ENCODE measurements at places on chromosomes 12 and 14.

DNA sequence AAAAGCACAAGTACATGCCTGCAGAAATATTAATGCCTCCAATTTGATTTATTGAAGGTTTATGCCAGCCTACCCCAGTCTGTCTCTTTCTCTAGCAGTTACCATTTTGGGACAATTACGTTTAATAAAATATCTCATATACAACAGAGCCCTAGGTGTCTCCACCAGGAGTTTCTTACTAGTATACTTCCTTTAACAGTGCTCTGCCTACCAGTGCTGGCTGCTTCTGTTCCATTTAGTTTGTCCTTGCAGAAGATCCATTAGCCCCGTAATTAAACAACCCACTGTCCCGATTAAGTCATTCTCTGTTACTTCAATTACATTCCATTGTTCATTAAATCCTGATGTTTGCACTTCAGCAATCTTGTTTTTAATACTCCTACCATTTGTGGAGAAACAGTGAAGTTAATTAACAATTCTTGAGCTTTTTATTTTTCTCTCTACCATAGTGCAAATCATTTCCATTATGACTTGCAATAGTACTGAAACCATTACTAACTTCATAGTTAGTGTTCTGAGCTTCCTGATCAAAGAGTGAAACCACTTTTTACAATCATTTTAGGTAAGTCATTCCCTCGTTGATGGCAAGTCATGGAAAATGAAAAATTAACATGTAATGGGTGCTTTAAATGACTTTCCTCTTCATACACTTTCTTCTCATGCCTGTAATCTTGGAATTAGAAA lies 121.1 kb downstream of the PLXNC1 start:
- DNase-seq: no peak

DNA sequence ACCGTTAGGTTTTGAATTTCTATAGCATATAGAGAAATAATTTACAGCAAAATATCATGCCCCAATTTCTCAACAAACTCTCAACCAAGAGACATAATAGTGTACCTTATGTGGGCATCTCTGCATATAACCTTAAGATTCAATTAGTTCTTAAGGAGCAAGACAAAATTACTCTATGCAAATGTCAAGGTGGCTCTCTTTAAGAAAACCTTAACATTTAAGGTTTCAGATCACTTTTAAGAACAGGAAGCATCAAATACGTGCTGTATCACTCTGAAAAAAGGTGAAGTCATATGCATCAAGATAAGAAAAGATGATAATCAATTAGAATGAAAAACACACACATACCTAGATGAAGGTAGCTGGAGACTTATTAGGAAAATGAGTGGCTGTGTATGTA lies 728.0 kb downstream of the FLRT2 start:
- no peak for DNase-seq

DNA sequence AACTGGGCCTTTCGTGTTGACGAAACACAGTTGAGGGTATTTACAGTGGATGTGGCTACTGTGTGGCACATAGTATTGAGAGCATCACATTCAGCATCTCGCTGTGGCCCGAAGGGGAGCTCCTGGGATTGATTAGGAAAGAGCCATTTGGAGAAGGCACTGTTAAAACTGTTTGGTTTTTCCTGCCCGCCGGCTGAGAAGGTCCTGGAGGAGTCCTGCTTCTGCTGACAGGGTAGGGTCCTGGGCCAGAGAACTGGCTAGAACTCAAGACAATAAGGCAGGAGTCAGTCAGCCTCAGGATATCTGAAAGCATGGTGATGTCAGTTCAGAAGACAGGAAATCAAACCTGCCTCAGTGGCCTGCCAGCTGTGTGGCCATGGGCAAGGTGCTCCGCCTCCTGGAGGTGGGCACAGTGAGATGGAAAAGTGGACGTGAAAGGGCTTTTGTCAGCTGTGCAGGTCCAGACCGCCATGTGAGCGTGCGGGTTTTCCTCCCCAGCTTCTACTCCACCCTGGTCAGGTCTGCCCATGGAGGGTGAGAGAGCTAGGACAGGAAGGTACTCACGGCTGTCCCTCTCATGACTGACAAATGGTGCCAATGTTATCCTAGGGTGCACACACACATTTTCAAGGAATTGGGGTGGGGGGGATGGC lies 92.3 kb downstream of the NTF3 start:
- no peak for DNase-seq

DNA sequence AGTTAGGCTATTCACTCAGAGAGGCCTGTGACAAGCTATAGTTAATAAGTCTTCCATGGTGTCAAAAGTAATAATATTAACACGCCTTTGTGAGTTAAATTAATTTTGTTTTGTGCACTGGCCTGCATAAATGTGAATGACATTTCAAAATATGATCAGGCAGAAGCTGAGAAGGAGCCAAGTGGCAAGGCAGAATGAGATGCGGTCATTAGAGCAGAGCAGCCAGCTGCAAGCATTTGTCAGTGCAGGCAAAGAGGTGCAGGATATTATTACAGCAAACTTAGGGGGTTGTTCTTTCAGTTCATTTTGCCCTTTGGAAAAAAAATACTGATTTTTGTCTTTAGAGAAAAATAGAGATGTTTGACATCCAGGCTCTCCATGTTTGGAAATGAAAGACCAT lies 364.5 kb downstream of the PAWR start:
- no peak for DNase-seq

GRCh38 chr12:56769868-56770267 lies 6.7 kb downstream of the HSD17B6 start:
- no peak for DNase-seq

- DNase-seq: no peak
Measured at GRCh38 chr12:39533951-39534350, 85.7 kb downstream of the ABCD2 start.

GRCh38 chr12:54549774-54550451 lies 512 bp downstream of the PDE1B start:
- DNase-seq: no peak

DNA sequence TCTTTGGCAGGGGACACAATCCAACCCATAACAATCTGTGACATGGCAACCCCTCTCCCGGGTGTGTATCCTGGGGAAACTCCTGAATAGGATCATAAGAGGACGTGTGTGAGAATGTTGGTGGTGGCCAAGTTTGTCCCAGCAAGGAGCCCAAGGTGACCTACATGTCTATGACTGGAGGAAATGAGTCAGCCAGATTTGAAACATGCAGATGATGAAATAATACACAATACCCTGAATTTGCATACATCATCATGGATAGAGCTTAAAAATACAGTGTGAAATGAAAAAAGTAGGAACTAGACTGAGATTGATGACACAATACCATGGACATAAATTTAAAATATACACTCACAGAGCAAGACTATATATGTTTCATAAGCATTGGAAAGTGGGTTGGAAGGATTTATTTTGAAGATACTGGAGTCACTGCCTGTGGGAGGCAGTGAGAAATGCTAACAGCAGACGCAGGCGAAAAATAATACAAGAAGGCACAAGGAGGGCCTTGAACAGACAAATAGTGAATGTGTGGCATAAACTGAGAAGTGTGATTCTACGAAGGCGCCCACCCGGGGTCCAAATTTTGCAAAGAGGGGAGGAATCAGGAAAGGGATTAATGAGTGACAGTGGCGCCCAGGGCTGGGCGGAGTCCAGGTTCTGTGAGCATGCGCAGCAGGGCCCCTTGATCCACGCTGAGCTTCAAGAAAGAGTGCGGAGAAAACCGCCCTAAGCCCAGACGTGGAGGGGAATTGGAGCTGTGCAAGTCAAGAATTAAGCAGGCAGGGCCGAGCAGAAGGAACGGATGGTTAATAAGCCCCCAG lies 7.0 kb upstream of the MAP1LC3B2 start:
- DNase-seq: no peak

- no peak for DNase-seq
Measured at GRCh38 chr12:117699575-117699974, 269.2 kb downstream of the KSR2 start.

GRCh38 chr14:84029720-84030119 lies 1500.2 kb upstream of the FLRT2 start:
- no peak for DNase-seq
